CD4-positive, alpha-beta T cell treated with Interleukin-4 for 1 hour (primary cell): ENCODE measurements at places on chromosomes 5 and 9.

GRCh38 chr5:179169836-179170235, 109.7 kb downstream of the ZNF354C start:
- no peak for DNase-seq

DNA sequence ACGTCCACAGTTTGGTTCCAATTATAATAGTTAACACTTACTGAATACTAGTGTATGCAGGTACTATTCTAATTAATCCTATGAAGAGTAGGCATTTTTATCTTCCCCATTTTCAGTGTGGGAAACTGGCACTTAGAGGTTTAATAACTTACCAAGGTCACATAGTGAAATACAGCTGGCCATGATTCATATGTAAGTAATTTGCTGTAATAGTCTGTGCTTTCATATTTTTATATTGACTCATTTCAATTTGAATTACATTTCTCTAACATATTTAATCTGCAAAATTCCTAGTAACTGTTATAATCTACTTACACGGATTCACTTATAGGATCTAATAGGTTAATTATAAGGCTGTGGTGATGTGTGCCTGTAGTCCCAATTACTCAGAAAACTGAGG, 19.4 kb downstream of the CCNH start:
- DNase-seq, result no peak

- no peak for DNase-seq
Measured at GRCh38 chr5:116394186-116394867, 180.3 kb downstream of the SEMA6A start.

DNA sequence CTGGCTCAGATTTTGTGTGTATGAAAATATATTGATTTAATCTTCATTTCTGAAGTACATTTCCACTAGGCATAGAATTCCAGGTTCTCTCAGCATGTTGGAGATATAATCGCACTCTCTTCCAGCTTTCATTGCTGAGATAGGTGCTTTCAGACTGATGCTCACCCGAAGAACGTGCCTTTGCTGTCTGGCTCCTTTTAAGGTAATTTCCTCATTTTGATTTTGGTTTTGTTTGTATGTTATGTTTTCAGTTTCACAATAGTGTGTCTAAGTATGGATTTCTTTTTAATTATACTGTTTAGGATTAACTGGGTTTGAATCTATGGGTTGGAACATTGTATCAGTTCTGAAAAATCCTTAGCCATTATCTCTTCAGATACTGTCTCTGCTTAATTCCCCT, 132.0 kb upstream of the NFIB start:
- no peak for DNase-seq
